NT2/D1 (cell line): ENCODE measurements at places on chromosomes 6 and 20.

DNA sequence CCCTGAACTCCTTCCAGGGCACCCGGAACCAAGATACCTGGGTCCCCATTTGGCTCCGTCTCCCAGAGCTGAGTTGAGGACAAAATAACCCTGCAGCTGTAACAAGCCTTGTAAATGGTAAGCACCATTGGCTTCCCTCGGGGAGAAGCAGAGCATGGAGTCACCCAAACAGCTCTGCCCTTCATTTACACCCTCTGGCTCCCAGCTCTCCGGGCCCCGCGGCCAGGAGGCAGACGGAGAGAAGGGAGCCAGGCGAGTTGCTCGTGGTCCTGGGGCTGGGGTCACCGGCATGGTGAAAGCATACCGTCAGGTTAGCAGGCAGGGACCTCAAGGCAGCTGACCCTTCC is 2.1 kb downstream of the TFEB start:
- DNase-seq, result no peak

DNA sequence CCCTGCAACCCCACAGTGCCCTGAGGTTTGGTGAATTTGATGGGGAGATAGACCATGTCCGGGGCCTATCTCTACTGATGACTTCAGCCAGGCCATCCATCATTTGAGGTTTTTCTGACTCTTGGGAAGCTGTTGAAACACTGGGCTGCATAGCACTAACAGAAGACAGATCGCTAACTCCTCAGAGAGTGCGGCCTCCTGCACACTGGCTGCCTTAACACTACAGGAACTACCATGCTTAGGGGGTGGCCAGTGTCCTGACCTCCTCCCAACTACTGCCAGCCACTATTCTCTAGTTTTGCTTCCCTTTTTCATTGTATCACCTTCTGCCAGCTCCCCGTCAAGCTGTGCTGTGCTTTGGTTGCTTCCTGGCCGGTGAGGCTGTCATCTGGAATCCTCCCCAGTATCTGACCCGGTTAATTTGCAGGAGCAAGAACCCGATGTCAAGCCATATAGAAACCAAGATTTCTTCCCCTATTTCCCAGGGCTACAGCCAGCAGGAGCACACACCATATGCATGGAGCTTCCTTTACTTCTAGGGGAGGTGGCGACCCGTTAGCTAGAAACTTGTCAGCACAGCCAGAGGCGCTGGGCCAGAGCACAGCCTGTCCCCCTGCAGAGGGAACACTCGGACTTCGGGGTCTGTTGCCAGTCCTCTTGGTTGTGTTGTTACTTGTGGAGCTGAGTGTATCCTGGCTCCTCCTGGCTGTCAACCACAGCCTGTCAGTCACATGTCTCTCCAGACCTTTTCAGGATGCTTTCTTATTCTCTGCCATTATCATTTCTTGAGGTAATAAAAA is 57.3 kb upstream of the TRAF3IP2 start:
- DNase-seq, result no peak

GRCh38 chr6:15887491-15888461 is 224.9 kb upstream of the DTNBP1 start:
- DNase-seq, result no peak

GRCh38 chr20:25487306-25487705 is 79.8 kb downstream of the GINS1 start:
- DNase-seq, result no peak

DNA sequence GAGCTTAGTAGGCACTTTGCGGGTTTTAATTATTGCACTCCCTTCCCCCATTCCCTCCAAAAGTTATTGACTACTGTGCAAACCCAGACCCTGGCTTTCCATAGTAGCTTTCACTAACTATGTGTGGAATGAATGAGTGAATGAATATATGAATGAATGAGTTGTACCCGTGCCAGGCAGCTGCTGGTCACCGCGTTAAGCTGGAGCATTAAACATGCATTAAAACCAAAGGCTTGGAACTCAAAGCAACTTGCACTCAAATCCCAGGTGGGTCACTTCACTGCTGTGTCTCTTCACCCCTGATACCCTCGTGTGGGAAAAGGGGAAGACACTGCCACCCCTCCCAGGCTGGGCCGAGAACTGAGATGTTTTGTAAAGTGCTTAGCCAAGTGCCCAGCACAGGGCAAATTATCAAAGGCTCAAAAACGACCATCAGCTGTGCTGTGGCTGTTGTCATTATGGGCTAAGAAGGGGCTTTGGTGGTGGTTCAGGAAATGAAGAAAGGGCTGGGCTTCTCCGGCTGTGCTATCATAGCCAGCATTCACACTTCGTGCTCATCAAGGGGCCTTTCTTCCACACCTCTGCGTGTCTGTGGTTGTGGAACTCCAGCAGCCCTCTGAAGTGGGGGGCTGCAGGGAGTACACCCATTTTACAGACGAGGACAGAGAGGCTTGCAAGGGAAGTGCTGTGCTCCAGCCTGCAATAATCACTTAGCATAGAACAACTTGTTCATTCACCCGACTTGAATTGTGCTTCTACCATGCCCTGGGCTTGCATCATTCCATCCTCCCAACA is 60.2 kb upstream of the STX16 start:
- no peak for DNase-seq

GRCh38 chr6:2619651-2620050 is 131.1 kb downstream of the MYLK4 start:
- no peak for DNase-seq

- no peak for DNase-seq
These were observed 20.7 kb downstream of the ERGIC3 start for GRCh38 chr20:35562541-35563110.

DNA sequence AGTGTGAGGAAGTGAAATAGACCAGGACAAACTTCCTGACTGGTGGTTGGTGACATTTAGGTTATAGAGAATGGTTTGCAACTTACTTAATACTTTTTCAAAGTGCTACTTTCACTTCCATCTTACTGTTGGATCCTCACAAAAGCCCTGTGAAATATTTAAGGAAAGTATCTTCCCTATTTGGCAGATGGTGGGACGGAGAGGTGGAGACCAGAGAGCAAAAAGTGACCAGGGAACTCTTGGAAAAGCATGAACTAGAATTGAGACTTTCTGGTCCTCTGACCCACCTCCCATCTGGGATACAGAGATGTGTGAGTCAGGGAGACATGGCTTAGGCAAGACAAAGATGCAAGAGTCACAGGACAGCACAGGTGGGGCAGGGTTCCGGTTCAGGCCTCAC is 3.0 kb downstream of the TRIM10 start:
- DNase-seq, result no peak

- no peak for DNase-seq
These were observed 247.8 kb upstream of the TCF21 start for GRCh38 chr6:133641104-133641503.

- DNase-seq, result no peak
These were observed 45.4 kb upstream of the EYA2 start for GRCh38 chr20:46849269-46849668.

DNA sequence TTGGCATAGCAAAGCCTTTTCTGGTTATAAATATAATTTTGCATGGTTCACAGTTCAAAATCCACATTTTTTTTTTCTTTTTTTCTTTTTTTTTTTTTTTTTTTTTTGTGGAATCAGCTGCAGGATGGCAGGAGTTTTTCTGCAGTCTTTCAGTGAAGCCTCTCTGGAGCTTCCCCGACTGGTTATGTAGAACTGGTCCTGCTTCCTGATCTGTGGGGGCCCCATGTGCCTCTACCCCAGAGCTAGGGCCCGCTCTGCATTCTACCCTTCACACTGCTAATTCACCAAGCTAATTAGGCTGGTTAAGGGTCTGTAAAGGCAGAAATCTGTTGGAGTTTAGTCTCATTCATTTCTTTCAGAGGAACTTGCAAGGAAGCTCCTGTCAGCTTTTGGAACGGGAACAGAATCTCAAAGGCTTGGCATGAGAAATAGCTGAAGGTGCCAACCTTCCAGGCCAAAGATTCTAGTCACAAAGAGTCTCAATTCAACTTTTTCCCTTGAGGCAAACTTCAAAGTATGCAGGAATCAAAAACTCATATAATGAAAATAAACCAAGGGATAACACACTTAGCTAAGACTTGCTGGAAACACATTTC is 45.5 kb downstream of the HMGN3 start:
- DNase-seq, result no peak

DNA sequence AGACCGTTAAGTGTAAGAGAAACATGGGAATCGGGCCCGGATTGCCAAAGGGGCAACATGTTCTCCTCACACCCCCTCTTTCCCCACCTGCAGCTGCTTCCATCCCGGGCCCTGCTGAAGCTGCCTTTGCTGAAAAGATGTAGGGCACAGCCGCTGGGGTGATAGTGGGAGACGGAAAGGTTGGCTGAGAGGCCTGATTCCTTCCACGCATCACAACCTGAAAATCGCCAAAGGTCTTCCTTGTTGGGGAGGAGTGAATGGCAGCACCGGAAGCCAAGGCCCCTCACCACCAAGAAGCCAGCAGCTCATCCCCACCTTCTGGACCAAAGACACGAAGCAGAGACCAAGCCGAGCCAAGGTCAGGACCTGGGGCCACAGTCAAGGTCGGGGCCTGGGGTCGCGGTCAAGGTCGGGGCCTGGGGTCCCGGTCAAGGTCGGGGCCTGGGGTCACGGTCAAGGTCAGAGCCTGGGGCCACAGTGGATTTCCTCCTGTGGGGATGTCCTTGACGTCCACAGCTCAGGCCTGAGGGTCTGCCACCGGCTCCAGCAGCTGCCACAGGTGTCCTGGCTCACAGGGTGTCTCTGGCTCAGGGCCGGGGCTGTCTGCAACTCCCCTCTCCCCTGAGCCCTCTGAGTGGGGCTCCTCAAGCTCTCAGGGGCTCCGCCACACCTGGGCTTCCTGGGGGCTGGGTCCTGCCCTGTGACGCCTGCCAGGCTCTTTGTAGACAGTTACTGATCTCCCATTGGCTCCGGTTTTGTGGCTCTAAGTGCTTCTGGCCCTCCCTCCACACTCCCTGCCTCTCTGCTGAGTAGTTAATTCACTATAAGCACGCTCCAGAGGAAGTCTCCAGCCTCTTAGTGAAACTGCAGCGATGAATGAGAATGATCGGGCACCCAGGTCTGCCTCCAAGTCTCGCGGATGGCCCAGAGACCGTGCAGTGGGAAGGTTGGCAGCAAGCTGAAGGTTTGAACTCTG is 5.5 kb upstream of the CHRNA4 start:
- DNase-seq, result no peak

DNA sequence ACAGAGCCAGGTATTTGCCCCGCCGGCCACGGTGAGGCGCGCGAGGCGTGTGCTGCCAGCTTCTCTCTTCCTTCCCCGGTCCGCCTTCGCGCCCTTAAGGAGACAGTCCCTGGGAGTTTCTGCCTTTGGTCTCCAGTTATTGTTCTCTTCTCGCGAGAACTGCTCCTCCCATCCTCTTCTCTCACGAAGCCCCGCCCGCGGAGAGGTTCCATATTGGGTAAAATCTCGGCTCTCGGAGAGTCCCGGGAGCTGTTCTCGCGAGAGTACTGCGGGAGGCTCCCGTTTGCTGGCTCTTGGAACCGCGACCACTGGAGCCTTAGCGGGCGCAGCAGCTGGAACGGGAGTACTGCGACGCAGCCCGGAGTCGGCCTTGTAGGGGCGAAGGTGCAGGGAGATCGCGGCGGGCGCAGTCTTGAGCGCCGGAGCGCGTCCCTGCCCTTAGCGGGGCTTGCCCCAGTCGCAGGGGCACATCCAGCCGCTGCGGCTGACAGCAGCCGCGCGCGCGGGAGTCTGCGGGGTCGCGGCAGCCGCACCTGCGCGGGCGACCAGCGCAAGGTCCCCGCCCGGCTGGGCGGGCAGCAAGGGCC is at the start of gene MAPK14:
TSS of gene MAPK14 (plus strand) at position 308 of the 587 bp plus-strand sequence. CDS start 350 bp downstream, outside the sequence.
- DNase-seq, result peak; percentile 98

DNA sequence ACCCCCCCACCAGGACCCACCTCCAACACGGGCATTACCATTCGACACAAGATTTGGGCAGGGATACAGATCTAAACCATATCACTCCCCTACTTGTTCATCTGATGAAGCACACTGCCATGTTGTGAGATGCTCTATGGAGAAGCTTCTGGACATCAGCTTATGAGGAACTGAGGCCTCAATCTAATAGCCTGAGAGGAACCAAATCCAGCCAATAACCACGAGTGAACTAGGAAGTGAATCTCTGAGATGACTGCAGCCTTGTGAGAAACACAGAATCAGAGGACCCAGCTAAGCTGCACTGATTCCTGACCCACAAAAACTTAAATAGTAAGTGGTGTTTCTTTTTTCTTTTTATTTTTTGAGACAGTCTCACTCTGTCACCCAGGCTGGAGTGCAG is 21.6 kb upstream of the ZBTB2 start:
- DNase-seq, result no peak

DNA sequence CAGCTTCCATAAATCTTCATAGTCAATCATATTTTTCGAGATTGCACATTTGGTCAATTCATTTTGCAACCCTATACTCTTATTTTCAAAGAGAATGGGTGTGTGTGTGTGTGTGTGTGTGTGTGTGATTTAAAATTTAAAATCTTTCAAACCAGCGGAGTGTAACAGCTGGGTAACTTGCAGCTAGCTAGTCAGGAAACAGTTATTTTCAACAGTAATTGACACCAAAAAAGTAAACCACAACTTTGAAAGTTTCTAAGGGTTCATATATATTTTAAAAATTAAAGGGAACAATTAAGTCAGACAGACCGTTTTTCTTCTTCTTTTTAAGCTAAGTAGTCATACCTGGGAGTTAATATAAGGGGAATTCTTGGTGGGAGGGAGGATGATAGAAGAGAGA is 57.0 kb downstream of the PRR18 start:
- DNase-seq, result no peak
